Left kidney (tissue), 8 donors: ENCODE measurements at places on chromosomes 1 and 21. TPM values are rescaled to one million over a fixed set of nuclear protein-coding genes. Genes with fewer than 3 reads are reported as not detected.

GRCh38 chr1:31938184-31938975 is at the start of gene PTP4A2:
Gene PTP4A2, minus strand, starts transcription at chr1:31938368. Its CDS starts 19,303 bp downstream, at chr1:31919065.
- DNase-seq: peak; percentile 87

- DNase-seq: no peak
Measured at GRCh38 chr1:119374208-119374874, 5.8 kb downstream of the HAO2 start.

DNA sequence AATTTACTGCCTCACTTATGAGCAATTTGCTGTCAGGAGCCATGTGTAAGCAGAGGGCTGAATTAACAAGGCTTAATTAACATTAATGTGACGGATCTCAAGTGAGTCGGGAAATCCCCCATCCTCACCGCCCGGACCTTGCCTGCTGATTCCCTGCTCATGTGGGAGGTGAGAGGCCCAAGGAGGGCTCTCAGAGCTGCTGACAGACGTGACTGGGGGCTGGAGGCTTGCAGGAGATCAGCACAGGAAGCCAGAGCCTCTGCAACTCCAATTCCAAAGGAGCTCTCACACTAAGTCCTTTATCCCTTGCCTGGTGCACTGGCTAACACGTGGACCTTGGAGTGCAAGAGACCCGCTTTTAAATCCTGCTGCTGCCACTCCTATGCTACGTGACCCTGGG is 19.4 kb downstream of the LRP8 start:
- DNase-seq: no peak

- peak; percentile 46 for DNase-seq
Measured at GRCh38 chr1:94783342-94784189, 36.6 kb upstream of the SLC44A3 start.

GRCh38 chr1:30314591-30314990 is 408.8 kb downstream of the MATN1 start:
- no peak for DNase-seq

DNA sequence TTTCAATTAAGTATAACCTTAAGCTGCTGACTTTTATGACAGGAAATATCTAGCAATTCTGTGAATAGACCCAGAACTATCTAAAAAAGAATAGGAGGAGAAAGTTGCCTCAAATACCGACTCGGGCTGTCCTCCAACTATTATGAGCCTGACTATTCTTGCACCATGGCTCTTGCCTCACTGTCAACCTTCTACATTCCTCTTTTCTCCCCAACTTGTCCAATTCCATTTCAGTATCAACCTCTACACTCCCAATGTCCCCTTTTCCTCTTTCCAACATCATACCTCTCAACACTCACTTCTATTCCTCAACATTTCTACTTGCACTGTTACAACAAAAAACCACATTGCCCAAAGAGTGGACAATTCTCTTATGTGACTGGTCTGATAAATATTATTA is 2.3 kb downstream of the ZZZ3 start:
- no peak for DNase-seq

- DNase-seq: no peak
Measured at GRCh38 chr1:174324939-174325338, 122.8 kb upstream of the GPR52 start.

DNA sequence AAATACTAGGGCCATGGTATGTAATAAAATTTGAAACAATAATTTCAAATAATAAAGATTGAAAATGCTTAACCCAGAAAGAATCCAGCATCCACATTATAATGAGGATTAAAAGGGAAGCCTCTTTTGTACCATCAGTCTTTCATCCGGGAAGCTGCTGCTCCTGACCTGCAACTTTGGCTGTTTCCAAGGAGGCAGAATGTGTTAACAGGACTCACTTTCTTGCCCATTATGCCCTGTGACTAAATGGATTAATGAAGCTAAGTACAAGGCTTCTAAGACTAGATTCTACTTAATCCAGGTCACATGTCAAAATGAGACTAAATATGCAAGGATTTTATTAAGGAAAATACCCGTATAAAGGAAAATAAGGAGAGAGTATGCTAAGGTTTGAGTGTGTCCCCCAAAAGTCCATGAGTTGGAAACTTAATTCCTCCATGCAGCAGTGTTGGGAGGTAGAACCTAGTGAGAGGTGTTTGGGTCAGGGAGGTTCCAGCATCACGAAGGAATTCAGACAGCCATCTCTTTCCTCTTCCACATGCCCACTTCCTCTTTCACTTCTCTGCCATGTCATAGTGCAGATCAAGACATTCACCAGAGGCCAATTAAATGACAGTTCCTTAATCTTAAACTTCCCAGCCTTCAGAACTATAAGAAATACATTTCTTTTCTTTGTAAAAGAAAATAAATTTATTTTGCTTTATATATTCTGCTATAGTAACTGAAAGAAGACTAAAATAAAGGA is 27.7 kb downstream of the FMO2 start:
- no peak for DNase-seq

DNA sequence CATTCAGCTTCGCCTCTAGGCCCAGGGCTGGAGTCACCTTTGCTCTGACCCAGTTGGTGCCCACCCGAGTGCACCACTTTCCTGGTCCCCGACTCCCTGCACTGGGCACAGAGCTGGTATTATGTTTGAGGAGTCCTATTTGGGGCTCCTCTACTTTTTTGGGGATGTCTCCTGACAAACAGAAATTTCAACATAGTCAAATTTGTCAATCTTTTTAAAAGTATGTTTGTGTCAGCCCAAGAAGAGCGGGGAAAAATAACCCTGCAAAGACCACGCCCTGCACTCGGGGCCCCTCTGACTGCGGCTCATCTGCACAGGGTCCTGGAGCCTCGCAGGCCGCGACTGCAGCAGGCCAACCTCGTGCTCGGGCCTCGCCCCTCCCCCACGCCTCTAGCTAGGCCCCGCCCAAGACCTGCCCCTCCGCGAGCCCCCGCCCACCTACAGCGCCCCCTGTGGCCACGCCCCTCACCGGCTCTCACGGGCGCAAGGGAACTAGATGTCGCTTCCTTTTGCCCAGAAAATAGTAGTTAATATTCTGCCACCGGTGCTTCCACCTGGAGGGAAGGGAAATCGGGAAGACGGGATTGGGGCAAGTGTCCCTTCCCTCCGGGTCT is 11.4 kb downstream of the FAM229A start:
- DNase-seq: no peak

DNA sequence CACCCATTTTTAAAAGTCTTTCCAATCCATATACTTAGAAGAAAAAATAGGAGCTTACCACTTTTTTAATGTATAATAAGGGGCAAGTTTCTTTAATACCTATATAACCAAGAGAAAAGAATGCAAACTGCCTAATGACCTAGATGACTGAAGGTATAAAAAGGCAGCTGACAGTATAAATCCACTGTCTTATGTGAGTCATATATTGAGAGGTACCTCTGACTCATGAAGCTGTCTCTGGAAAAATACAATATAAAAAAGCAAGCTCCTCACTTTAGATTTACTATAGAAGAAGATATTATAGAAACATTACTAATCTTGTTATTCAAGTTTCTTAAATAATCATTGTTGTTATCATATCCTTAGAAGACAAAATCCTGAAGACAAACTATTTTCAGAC is 144.2 kb downstream of the VAV3 start:
- no peak for DNase-seq

GRCh38 chr1:155396874-155397476 is 76.3 kb downstream of the RUSC1 start:
- no peak for DNase-seq

- no peak for DNase-seq
Measured at GRCh38 chr1:154741327-154741726, 128.8 kb downstream of the KCNN3 start.

- DNase-seq: no peak
Measured at GRCh38 chr21:37828556-37828955, 87.7 kb downstream of the KCNJ6 start.

DNA sequence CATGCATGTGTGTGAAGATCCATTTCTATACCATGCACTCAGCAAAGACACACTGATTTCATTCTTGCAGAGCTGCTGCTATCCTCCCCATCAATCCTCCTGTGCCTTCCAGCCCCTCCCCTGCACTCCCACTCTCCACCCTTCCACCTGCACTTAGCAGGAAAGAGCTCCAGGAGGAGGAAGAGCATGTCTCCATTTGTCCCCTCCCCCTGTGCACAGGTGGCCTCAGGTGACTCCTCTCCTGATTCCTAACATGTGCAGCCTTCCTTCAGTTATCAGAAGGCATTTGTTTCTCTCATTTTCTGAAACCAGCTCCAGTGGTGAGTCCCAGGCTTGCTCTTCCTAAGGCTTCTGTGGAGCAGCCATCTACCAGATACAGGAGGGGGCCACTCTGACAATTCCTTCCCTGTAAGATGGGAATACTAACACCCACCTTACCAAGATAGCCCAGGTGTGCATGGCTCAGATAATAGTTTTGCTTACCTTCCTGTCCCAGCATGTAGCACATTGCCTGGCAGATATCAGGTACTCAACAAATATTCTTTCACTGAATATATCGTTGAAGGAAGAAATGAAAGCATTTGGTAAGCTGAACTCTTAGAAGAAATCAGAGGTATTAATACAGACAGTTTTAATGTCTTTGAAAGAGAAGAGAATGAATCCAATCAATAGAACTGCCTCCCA is 21.9 kb upstream of the FAM3B start:
- DNase-seq: no peak

DNA sequence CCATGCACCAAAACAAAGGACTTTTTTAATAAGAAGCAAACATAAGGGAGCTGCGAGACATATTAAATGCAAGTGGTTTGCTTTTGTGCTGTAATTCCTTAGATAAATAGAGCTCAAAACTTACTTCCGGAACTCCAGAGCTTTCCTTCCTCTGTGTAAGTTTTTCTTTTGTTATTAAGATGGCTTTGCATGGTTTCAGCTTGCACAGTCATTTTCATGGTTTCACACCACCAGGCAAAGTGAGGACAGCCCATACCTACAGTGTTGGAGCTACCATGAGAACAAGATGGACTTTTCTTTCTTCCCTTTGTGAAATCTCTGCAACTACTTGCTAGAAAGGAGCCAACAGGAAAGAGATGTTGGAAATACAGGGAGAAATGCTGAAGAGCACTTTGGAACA is 368.0 kb downstream of the SETD4 start:
- no peak for DNase-seq

The FCRL1 gene
- polyA plus RNA-seq: 0.05 TPM

The ENSA gene
- 224 TPM for polyA plus RNA-seq

The SIKE1 gene
- polyA plus RNA-seq: 72.1 TPM

The ZNF648 gene
- polyA plus RNA-seq: 0.63 TPM

The KRTAP12-2 gene
- polyA plus RNA-seq: not detected

The OR2L8 gene
- polyA plus RNA-seq: not detected

The LCE3E gene
- not detected for polyA plus RNA-seq

The HEYL gene
- polyA plus RNA-seq: 20.6 TPM

The COL24A1 gene
- polyA plus RNA-seq: 1.8 TPM

The TNFSF18 gene
- 0.12 TPM for polyA plus RNA-seq

The MFSD2A gene
- polyA plus RNA-seq: 2.0 TPM
